ENCODE measurements at places on chromosomes 13 and 19. TPM values are rescaled to one million over a fixed set of nuclear protein-coding genes. Genes with fewer than 3 reads are reported as not detected.

Gene OLFM2
- 2.8 TPM for total RNA-seq

Gene FPR2
- total RNA-seq: not detected

Gene SCN1B
- 8.1 TPM for total RNA-seq

Gene CYP2A7
- not detected for total RNA-seq

Data from smooth muscle cell of bladder (primary cell).